ENCODE measurements at places on chromosomes 3 and 15. TPM values are rescaled to one million over a fixed set of nuclear protein-coding genes. Genes with fewer than 3 reads are reported as not detected.

- no peaks in the 10 kb centered on the region for H3K4me1 ChIP-seq
- H3K27ac ChIP-seq: no peak overlapping the region
These were observed 14.6 kb upstream of the SEC62 start for GRCh38 chr3:169952045-169952444.

DNA sequence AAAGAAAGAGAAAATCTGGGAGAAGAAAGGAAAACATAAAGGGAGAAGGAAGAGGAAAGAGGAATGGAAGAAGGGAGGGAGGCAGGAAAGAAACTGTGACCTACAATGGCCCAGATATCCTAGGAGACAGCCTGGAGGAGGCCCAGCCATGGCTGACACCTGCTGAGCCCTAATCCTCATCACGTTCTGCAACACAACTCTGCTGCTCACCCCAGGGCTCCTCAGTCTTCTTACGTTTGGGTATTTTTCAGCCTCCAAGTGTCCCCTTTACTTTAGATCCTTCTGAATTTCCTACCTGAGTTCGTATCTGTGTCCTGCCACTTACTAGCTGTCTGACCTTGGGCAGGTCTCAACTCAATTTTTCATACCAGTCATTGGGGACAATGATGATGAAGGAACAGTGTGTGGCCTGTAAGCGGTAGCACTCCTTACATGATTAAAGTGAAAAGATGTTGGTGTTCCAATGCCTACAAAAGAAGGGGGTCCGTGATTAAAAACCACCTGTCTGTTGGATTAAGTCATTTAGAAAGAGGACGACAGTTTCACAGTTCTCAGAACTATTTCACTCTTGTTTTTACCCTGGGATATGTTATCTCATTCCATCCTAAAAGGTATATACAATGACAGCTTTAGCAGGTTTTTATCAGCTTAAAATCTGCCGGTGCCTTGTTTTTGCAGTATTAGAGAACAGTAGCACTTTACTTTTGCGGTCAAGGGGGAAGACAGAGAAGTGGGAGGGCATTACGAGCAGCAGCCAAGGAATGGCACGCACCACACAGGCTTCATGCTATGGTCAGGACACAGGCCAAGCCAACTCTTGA lies 47.4 kb downstream of the CCR4 start:
- no peaks in the 10 kb centered on the region for H3K4me1 ChIP-seq
- no peak for DNase-seq
- no peaks in the 10 kb centered on the region for H3K27me3 ChIP-seq
- no peaks in the 10 kb centered on the region for H3K36me3 ChIP-seq
- no peak overlapping the region for H3K4me3 ChIP-seq
- H3K27ac ChIP-seq: no peak overlapping the region

DNA sequence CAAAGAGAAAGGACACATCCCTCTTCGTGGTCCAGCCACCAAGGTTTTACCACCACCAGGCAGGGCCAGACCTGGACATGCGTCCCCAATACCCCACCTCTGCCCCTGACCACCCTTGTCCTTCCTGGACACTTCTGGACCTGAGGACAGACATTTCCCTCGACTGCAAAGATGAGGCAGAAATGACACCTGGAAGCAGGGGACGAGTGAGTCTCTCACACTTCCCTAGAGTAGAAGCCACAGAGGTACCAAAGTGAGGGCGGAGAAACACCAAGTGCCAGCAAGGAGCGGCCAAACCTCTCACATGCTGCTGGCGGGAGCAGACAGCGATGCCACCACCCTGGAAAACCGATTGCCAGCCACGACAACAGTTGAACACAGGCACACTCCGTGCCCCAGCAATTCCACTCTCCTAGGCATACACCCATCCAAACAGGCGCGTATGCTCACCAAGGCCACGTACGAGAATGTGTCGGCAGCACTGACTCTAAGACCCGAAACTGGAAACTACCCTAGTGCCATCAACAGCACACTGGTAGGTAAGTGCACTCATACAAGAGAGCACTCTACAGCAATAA lies 207.0 kb upstream of the NSMCE3 start:
- no peak overlapping the region for H3K4me3 ChIP-seq
- H3K4me1 ChIP-seq: peaks cover 3% of the 10 kb centered on the region
- H3K27me3 ChIP-seq: 0 out of 2 replicates have a peak, but pooled peaks cover 2% of the 10 kb centered on the region
- DNase-seq: no peak
- H3K27ac ChIP-seq: no peak overlapping the region

- no peaks in the 10 kb centered on the region for H3K36me3 ChIP-seq
- no peaks in the 10 kb centered on the region for H3K4me1 ChIP-seq
- DNase-seq: no peak
- no peak overlapping the region for H3K4me3 ChIP-seq
These were observed 63.1 kb upstream of the NPHP3 start for GRCh38 chr3:132785292-132785691.

The GATM gene
- total RNA-seq: 0.87 TPM

GRCh38 chr15:27989427-27989826 lies 109.7 kb downstream of the OCA2 start:
- H3K4me3 ChIP-seq: no peak overlapping the region
- H3K27ac ChIP-seq: no peak overlapping the region

The CMTM7 gene
- 37.1 TPM for total RNA-seq

DNA sequence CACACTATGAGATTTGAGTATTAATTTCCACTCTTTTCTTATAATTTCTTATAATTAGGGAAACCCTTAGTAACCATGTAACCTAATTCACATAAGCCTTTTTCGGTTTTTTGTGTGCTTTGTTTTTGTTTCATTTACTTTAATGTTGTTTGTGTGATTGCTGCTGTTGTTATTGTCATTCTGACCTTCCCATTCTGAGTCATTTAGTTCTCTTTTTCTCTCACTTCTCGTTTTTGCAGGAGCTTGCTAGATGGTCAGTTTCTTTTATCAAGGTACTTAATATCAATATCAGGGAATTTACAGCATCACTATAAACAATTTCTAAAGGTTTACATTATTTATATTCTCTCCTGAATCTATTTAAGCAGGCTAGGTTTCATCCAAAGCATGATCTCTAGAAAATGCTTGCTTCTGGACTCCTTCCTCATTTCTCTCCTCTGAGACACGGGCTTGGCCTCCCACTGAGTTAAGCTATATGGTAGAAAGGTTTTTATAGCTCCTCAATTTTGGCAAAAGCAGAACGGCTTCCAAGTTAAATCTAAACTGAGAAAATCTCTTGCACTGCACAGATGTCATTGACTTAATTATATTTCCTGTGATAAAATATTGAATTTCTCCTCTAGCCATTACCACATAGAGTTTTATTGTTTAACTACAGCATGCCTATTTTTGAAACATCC lies 534.2 kb downstream of the NSUN3 start:
- H3K36me3 ChIP-seq: no peaks in the 10 kb centered on the region
- H3K27ac ChIP-seq: no peak overlapping the region
- no peak overlapping the region for H3K4me3 ChIP-seq
- H3K4me1 ChIP-seq: no peaks in the 10 kb centered on the region
- no peaks in the 10 kb centered on the region for H3K27me3 ChIP-seq

- H3K27me3 ChIP-seq: peaks cover 10% of the 10 kb centered on the region
- H3K4me3 ChIP-seq: no peak overlapping the region
- H3K36me3 ChIP-seq: no peaks in the 10 kb centered on the region
- DNase-seq: no peak
- H3K4me1 ChIP-seq: no peaks in the 10 kb centered on the region
These were observed 25.8 kb downstream of the KLHL6 start for GRCh38 chr3:183529717-183530116.

The CCR9 gene
- not detected for total RNA-seq

GRCh38 chr3:195893044-195893395 lies 15.3 kb downstream of the TNK2 start:
- no peaks in the 10 kb centered on the region for H3K27me3 ChIP-seq
- H3K4me3 ChIP-seq: 0 out of 2 replicates have a peak overlapping the region, but pooled peaks have one; percentile 22
- peaks cover 40% of the 10 kb centered on the region for H3K4me1 ChIP-seq
- H3K36me3 ChIP-seq: no peaks in the 10 kb centered on the region
- DNase-seq: no peak

The STAG1 gene
- total RNA-seq: 13.1 TPM

The IL12A gene
- total RNA-seq: 6.5 TPM

The ZNF860 gene
- 7.9 TPM for total RNA-seq

- H3K4me3 ChIP-seq: no peak overlapping the region
- peaks cover 37% of the 10 kb centered on the region for H3K4me1 ChIP-seq
- no peak for DNase-seq
These were observed 71.5 kb downstream of the LRRC28 start for GRCh38 chr15:99322643-99323405.

The C3orf85 gene
- not detected for total RNA-seq

GRCh38 chr15:62482785-62483429 lies 317.8 kb upstream of the C2CD4B start:
- H3K27ac ChIP-seq: no peak overlapping the region
- H3K4me1 ChIP-seq: no peaks in the 10 kb centered on the region

The MESP1 gene
- total RNA-seq: 32.9 TPM

The SLC41A3 gene
- 29.8 TPM for total RNA-seq

- H3K27ac ChIP-seq: no peak overlapping the region
- no peak overlapping the region for H3K4me3 ChIP-seq
- no peaks in the 10 kb centered on the region for H3K4me1 ChIP-seq
- no peaks in the 10 kb centered on the region for H3K27me3 ChIP-seq
- no peaks in the 10 kb centered on the region for H3K36me3 ChIP-seq
These were observed 54.3 kb downstream of the SLC30A4 start for GRCh38 chr15:45468294-45468693.

GRCh38 chr15:57387564-57388076 lies 11.3 kb downstream of the CGNL1 start:
- no peak for DNase-seq

GRCh38 chr15:82810890-82811426 lies 1.5 kb downstream of the WHAMM start:
- 0 out of 2 replicates have a peak overlapping the region, but pooled peaks have one; percentile 6 for H3K27ac ChIP-seq
- peak; percentile 10 for DNase-seq
- H3K4me1 ChIP-seq: peaks cover 16% of the 10 kb centered on the region
- peaks cover 8% of the 10 kb centered on the region for H3K36me3 ChIP-seq
- no peaks in the 10 kb centered on the region for H3K27me3 ChIP-seq

GRCh38 chr3:62597491-62597890 lies 224.1 kb upstream of the FEZF2 start:
- no peaks in the 10 kb centered on the region for H3K27me3 ChIP-seq
- no peak overlapping the region for H3K4me3 ChIP-seq
- no peaks in the 10 kb centered on the region for H3K36me3 ChIP-seq
- no peak overlapping the region for H3K27ac ChIP-seq
- peaks cover 14% of the 10 kb centered on the region for H3K4me1 ChIP-seq

DNA sequence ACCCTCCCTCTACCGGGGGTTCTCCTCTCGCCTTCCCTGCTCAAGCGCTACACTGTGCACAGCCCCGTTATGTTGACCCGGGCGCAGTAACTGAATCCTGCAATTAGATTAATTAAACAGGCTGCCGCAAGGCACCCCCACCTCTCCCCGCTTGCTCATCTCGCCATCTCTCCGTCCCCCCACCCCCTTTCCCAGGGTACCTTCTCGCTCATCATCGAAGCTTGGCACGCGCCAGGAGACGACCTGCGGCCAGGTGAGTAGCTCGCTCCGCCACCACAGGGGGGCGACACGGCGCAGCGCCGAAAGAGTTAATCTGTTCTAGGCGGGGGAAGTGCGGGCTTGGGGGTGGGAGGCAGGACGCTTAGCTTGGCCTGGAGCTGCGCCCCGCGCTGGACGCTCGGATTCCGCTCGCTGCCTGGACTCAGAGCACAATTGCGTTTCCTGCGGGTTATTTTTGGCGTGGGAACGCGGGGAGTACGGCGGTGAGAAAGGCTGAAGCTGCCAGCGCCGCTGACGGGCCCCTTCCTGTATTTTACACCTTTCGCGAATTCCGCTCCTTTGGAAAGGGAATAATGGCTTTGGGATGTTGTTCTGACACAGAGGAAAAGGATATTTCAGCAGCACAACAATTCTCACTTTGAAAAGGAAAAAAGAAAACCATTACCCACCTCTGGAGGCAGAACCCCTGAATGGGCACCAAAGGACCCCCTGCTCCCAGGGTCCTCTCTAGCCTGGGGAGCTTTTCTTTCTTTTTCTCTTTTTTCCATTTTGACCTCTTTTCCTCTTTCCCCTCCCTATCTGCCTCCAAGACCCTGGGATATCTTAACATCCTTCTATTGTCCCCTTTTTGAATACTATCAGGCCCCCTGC lies 1.5 kb downstream of the DLL4 start:
- H3K27me3 ChIP-seq: peaks cover 25% of the 10 kb centered on the region
- H3K36me3 ChIP-seq: no peaks in the 10 kb centered on the region
- H3K4me1 ChIP-seq: peaks cover 49% of the 10 kb centered on the region
- peak; percentile 73 for DNase-seq

DNA sequence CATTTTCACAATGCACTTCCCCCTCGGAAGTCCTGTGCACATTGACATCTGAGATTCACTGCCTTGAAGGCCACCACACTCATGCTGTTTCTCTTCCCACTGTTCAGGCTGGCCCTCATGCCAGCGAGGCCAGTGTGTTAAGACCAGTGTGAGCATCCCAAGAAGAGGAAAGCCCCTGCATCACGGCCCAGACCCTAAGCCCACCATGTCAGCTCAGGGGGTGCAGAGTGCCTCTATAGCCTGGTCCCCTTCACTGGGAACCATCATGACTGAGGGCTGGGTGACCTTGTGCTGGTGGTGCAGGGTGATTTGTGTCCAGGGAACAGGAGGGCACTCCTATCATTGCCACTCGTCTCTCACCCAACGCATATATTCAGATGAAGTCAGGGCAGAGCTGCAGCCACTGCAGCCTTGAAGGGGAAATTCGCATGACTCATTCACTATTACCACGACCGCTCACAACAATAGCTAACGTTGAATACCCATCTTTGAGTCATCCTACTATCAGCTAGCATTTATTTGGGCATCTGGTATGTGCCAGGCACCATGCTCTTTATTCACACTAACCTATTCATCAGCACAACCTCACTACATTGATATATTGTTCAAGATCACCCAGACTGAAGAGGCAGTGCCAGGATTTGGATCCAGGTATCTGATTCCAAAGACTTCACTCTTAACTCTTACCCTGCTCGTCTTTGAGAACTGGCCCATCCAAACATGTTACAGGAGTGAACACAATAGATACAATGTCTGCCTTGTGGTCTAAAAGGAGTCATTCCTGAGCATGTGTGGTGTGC lies 58.8 kb upstream of the SLC6A11 start:
- no peak overlapping the region for H3K4me3 ChIP-seq
- H3K4me1 ChIP-seq: peaks cover 28% of the 10 kb centered on the region
- peak overlapping the region; percentile 92 for H3K27ac ChIP-seq
- no peaks in the 10 kb centered on the region for H3K36me3 ChIP-seq
- peak; percentile 91 for DNase-seq

The MORC1 gene
- not detected for total RNA-seq

DNA sequence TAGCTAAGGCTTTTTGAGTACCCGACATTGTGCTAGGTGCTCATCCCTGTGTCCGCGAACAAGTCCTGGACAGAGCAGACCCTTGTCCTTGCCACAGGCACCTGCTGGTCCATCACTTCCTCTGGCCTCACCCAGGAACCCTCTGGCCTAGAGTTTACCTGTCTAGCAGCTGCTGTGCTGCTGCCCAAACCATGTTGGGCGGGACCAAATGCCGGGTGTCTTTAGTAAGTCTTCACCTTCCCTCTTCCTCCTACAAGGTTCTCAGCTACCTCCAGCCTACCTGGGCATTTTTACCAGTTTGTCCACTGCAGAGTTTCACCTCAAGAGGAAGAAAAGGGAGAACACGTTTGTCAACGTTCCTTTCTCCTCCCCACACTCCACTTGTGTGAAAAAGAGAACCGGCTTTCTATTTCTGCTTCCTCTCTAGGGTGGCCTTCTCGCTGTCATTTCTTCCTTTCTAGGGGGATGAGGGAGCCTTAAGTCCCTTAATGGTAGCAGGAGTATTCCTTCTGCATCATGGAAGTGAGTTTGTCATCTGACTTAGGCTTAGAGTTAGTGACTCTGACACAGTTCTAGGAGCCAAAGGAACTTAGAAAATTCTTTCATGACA lies 80.4 kb upstream of the GCNT3 start:
- DNase-seq: no peak
- H3K27me3 ChIP-seq: no peaks in the 10 kb centered on the region
- H3K27ac ChIP-seq: no peak overlapping the region
- H3K4me1 ChIP-seq: no peaks in the 10 kb centered on the region
- no peak overlapping the region for H3K4me3 ChIP-seq
- H3K36me3 ChIP-seq: no peaks in the 10 kb centered on the region

All from PC-3 (cell line).